ENCODE measurements at places on chromosomes 5 and 9. TPM values are rescaled to one million over a fixed set of nuclear protein-coding genes. Genes with fewer than 3 reads are reported as not detected.
A peak's percentile ranks its signal among the peaks of the same experiment; 100 is the strongest.

The INSL6 gene
- total RNA-seq: not detected

DNA sequence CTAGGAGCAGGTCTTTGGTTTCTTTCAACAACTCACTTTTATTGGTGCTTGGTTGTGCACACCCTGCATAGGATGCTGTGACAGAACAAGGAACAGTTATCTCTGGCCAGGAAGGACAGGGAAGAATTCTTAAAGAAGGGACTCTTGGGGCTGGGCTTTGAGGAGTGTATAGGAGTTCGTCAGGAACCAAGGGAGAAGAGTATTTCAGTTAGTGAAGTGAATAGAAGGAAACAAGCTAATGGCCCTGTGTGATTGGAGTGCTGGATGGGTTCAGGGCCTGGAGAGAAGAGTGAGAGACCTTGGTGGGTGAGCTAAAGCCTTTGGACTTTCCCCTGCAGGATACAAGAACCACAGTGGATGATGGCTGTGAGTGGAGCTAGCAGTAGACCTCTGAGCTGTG lies 32.2 kb downstream of the DAB2IP start:
- H3K36me3 ChIP-seq: no peaks in the 10 kb centered on the region
- no peak for DNase-seq
- H3K27ac ChIP-seq: no peak overlapping the region
- H3K4me1 ChIP-seq: no peaks in the 10 kb centered on the region
- H3K4me3 ChIP-seq: no peak overlapping the region

The IFNK gene
- total RNA-seq: 0.24 TPM

GRCh38 chr5:403995-404394 lies 39.0 kb upstream of the EXOC3 start:
- peaks cover 27% of the 10 kb centered on the region for H3K27me3 ChIP-seq
- H3K27ac ChIP-seq: no peak overlapping the region
- DNase-seq: no peak
- H3K36me3 ChIP-seq: no peaks in the 10 kb centered on the region
- H3K4me1 ChIP-seq: peaks cover 14% of the 10 kb centered on the region

GRCh38 chr5:154485096-154485491 lies 7.1 kb upstream of the HAND1 start:
- no peak overlapping the region for H3K4me3 ChIP-seq
- H3K4me1 ChIP-seq: peaks cover 43% of the 10 kb centered on the region
- no peak overlapping the region for H3K27ac ChIP-seq
- H3K36me3 ChIP-seq: no peaks in the 10 kb centered on the region
- peaks cover 83% of the 10 kb centered on the region for H3K27me3 ChIP-seq
- no peak for DNase-seq

The MAMDC2 gene
- total RNA-seq: not detected

GRCh38 chr5:97107318-97107717 lies 35.1 kb downstream of the LIX1 start:
- no peaks in the 10 kb centered on the region for H3K27me3 ChIP-seq
- no peak for DNase-seq
- H3K4me1 ChIP-seq: peaks cover 4% of the 10 kb centered on the region
- H3K4me3 ChIP-seq: no peak overlapping the region

DNA sequence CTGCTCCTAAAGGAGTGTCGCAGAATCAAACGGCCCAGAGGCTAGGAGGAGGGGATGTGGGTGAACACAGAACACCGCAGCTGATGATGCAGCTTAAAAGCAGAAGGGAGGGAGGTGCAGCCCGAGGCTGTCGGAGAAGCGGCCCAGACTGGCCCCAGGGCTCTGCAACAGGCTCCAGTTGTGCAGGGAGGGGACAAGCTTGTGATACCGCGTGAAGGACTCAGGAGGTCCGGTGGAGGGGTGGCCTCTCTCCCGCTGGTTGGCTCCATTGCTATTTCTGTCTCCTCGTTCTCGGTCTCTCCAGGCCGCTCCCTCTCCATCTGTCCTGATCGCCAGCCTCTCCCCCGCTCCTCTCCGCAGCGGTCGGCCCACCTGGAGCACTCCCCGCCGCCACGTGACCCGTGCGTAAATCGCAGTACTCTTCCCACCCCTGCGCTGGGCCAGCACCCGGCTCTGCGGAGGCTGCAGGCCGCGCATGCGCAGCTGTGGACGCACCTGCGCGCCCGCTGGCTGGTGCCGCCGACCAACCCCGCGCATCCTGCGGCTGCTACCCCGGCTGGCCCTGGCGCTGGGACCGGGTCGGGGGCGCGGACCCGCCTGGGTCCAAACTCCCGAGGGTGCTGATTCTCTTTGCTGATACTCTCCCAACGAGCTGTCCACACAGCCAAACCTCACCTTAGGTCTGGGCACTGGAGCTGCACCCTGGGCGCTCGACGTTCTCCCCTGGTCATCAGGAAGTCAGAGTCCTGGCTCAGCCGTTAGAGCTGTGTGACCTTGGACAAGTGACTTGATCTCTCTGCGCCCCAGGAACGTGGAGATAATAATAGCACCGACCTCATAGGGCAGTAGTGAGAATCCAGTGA lies 3.7 kb upstream of the STXBP1 start:
- no peak overlapping the region for H3K27ac ChIP-seq
- H3K27me3 ChIP-seq: peaks cover 10% of the 10 kb centered on the region
- no peaks in the 10 kb centered on the region for H3K36me3 ChIP-seq
- peak; percentile 75 for DNase-seq

The TAF11L4 gene
- not detected for total RNA-seq

DNA sequence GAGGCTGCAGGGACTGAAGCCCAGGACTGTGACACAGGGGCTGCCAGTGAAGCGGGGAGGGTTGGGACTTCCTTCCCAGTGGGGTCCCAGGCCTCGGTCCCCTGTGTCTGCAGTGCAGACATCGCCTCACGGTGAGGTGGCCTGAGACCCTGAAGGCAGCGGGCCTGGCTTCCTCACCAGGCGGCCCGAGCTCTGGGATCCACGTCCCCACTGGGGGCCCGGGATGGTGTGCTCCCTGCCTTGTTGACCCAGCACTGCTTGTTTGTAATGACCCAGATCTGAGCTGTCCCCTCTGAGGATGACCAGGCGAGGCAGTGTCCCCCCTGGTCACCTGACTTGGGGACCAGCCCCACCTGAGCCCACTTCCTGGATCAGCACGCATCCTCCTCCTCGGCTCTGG lies 53.1 kb downstream of the COL5A1 start:
- H3K27ac ChIP-seq: no peak overlapping the region
- H3K4me1 ChIP-seq: peaks cover 6% of the 10 kb centered on the region
- no peak for DNase-seq
- no peaks in the 10 kb centered on the region for H3K36me3 ChIP-seq
- no peaks in the 10 kb centered on the region for H3K27me3 ChIP-seq
- no peak overlapping the region for H3K4me3 ChIP-seq

DNA sequence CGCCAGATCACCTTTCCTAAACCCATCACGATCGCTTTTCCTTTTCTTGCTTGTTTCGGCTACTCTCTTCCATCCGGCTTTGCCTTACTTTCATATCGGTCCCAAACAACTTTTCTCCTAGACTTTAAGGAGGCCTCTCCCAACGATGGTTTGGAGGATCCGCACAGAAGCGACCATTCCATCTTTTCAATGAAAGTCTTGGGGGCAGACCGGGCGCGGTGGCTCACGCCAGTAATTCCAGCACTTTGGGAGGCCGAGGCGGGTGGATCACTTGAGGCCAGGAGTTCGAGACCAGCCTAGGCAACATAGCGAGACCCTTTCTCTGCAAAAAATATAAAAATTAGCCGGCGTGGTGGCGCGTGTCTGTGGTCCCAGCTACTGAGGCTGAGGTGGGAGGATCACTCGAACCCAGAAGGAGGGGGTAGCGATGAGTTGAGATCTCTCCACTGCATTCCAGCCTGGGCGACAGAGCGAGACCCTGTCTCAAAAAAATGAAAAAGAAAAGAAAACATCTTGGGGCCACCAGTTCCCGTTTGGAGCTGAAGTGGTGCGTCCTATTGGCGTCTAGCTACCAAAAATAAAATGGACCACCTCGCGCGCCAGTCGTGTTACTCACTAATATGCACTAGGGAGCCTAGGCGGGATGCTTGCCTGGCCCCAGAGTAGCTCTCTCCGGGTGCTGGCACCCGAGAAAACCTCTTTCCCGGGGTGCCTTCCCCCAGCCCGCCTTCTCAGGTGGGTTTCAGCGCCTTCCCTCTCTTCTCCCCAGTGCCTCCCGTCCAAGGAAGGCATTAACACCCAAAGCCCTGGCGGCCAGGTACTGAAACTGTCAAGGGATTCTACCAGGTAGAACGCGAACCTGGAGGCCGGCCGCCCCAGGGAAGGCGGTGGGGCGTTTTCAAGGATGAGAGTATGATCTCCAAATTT lies 800 bp upstream of the AP3B1 start:
- H3K36me3 ChIP-seq: peaks cover 5% of the 10 kb centered on the region
- DNase-seq: peak; percentile 45
- peak overlapping the region; percentile 91 for H3K4me3 ChIP-seq
- peak overlapping the region; percentile 97 for H3K27ac ChIP-seq

GRCh38 chr5:146366904-146367303 lies 28.3 kb downstream of the POU4F3 start:
- no peak overlapping the region for H3K27ac ChIP-seq
- H3K4me1 ChIP-seq: no peaks in the 10 kb centered on the region
- H3K4me3 ChIP-seq: no peak overlapping the region

- H3K36me3 ChIP-seq: no peaks in the 10 kb centered on the region
- no peak overlapping the region for H3K27ac ChIP-seq
- peaks cover 9% of the 10 kb centered on the region for H3K4me1 ChIP-seq
- no peaks in the 10 kb centered on the region for H3K27me3 ChIP-seq
- no peak for DNase-seq
- no peak overlapping the region for H3K4me3 ChIP-seq
These were observed 8.0 kb upstream of the UBAC1 start for GRCh38 chr9:135969064-135969683.

DNA sequence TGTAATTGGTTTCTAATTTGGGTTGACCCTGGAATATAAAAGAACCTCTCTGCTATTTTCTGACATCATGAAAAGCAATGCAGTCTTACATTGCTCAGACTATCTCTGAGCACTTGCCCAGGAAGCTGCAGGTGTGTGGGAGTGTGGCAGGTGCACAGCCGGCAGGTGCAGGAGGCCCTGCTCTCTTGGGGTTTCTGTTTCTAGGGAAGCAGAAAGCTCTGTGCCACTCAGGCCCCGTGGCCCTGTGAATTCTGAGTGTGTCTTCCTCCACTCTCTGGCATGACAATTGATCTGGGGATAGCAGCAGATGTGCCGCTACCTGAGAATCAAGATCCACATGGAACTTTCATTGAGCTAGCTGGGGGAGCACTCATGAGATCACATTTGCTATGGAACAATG lies 45.7 kb upstream of the IRX2 start:
- no peaks in the 10 kb centered on the region for H3K4me1 ChIP-seq
- H3K27ac ChIP-seq: no peak overlapping the region
- no peak for DNase-seq
- H3K27me3 ChIP-seq: peaks cover 4% of the 10 kb centered on the region
- H3K4me3 ChIP-seq: no peak overlapping the region

DNA sequence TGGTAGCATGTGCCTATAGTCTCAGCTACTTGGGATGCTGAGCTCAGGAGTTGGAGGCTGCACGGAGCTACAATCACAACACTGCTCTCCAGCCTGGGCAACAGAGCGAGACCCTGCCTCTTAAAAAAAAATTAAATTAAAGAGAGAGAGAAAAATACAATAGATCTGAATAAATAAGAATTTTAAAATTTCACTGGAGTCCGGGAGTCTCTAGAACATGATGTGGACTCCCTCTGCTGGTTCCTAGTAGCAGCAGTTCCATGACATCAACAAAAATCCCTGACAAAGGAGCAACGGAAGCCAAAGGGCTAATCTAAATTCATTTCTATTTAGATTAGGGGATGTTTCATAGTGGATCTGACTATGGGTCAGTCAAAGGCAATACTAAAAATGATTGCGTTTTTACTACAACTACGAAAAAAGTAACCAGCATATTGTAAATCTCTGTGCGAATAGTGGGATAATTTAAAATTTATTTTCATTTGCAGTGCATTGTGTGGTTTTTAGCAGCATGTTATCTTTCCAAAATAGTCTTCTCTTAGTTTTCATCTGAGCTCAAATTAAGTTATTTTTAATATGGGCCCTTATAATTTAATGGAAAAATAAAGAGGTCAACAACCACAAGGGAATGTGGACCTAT lies 6.7 kb downstream of the INIP start:
- H3K4me3 ChIP-seq: no peak overlapping the region
- DNase-seq: no peak
- H3K27ac ChIP-seq: no peak overlapping the region
- peaks cover 35% of the 10 kb centered on the region for H3K4me1 ChIP-seq

DNA sequence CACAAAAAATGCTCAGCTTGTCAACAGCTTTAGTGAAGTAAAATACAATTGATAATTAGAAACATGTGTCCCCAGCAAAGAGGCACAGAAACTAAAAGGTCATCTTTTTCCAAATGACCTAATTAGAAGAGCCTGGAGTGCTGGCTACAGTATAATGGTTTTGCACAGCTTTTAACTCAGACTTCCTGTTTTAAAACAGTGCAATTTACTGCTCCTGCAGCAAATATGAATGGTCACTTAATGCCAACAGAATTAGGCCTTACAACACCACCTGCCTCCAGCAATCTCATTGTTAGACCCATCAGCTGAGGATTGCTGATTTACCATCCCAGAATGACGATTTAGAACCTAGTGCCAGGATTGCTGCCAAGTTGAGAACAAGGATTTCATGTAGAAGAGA lies 239.3 kb downstream of the CETN3 start:
- no peak overlapping the region for H3K4me3 ChIP-seq
- no peak overlapping the region for H3K27ac ChIP-seq
- H3K36me3 ChIP-seq: no peaks in the 10 kb centered on the region
- DNase-seq: no peak
- H3K27me3 ChIP-seq: no peaks in the 10 kb centered on the region

DNA sequence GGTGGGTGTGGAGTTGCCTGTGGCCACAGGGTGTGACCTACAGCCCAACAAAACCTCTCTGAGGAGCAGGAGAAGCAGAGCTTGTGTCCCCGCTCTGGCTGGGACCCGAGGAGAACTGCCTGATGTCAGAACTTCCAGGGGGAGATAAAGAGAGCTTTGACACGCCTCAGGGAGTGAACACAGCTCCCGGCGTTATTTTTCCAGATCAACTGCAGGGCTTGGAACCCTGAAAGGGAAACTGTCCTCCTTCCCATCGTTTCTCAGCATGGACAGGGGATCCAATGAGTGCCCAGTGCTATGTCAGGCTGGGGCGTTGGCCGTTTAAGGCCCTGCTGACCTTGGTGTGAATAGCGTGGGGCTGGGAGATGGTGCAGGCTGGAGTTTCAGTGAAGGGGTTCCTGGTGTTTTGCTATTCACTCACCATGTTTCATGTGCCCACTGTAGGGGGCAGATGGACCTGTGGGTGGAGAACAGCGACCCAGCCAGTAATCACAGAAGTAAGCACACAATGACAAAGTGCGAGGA lies 22.0 kb downstream of the GADD45G start:
- H3K4me3 ChIP-seq: no peak overlapping the region
- DNase-seq: no peak
- H3K27me3 ChIP-seq: no peaks in the 10 kb centered on the region
- H3K27ac ChIP-seq: no peak overlapping the region
- H3K4me1 ChIP-seq: no peaks in the 10 kb centered on the region

The NTRK2 gene
- total RNA-seq: 0.02 TPM

Measured in activated naive CD4-positive, alpha-beta T cell treated with anti-CD3 and anti-CD28 coated beads for 36 hours (primary cell).